Stimulated activated CD4-positive, alpha-beta T cell treated with anti-CD3 and anti-CD28 coated beads, Interleukin-1b, Interleukin-23, amount 100 ng/mL, for 4 hours (primary cell): ENCODE measurements at places on chromosomes 4 and X.

GRCh38 chrX:134388161-134389109 is 71.5 kb upstream of the HPRT1 start:
- DNase-seq, result no peak

GRCh38 chr4:26050212-26050643 is 136.2 kb downstream of the SMIM20 start:
- DNase-seq, result no peak

DNA sequence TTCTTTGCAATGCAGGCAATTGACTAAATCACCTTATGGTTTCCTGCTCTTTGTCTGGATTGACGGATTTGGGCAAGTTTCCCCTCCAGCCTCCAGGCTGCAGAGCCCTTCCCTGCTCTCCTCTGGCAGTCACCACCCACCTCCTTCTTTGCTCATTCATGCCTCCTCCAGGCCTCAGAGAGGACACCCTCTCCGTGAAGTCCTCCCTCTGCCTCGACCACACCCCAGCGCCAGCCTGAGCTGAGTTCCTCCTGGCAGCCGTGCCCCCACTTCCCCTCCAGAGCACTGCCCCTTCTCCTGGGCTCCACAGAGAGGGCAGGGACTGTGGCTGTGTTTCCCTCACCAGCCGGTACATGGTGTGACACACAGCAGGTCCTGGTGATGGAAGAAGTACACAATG is 53.7 kb downstream of the DCTD start:
- DNase-seq, result no peak

- DNase-seq, result no peak
These were observed 111.2 kb upstream of the RAPGEF2 start for GRCh38 chr4:158991534-158992155.

GRCh38 chr4:32440391-32440790 is 1720.2 kb downstream of the PCDH7 start:
- no peak for DNase-seq

DNA sequence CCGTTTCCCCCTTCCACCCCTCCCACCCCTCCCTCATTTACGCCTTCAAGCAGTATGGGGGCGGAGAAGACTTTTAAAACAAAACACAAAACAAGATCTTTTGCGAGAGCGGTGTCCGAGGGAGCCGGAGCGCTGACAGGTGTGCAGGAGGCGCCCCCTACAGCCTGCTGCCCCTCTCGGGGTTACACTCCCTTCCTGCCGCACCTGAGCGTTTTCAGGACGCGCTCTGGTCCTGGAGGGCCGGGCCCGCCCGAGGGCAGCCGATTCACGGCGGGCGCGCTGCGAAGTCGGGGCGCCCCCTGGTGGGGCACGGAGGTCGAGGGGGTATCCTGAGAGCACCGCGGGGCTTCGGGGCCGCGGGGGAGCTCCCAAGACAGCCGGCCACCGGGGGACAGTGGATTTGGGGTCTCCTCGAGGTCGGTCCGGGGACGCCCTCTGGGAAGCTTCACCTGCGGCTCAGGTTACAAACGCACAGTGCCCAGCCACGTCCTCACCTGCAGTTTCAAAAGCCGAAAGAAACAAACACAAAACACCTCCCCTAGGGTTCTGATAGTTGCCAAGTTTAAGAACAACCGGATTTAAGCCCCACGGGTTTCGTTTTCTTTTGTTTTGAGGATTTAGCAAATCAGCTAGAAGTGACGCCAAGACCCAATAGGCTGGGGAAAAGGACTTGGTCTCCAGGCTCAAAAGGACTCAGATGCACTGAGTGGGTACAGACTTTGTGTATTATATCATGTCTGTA is 8.0 kb upstream of the NEUROG2 start:
- peak; percentile 71 for DNase-seq

DNA sequence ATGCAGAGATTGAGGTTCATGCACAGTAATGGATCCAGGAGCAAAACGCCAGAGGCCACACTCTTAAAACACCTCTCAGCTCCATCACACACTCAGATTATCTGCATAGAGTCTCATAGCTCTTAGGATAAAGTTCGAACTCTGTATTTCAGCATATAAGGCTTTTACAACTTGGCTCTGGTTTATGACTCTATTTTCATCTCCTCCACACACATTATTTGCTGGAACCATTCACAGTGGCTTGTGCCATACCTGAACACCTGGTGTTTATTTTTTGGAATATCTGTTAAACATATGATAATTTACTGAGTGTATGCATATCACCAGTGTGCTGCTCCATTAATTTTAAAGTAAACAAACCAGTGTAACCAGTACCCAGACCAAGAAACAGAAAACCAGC is 27.2 kb downstream of the RASL11B start:
- DNase-seq, result no peak

DNA sequence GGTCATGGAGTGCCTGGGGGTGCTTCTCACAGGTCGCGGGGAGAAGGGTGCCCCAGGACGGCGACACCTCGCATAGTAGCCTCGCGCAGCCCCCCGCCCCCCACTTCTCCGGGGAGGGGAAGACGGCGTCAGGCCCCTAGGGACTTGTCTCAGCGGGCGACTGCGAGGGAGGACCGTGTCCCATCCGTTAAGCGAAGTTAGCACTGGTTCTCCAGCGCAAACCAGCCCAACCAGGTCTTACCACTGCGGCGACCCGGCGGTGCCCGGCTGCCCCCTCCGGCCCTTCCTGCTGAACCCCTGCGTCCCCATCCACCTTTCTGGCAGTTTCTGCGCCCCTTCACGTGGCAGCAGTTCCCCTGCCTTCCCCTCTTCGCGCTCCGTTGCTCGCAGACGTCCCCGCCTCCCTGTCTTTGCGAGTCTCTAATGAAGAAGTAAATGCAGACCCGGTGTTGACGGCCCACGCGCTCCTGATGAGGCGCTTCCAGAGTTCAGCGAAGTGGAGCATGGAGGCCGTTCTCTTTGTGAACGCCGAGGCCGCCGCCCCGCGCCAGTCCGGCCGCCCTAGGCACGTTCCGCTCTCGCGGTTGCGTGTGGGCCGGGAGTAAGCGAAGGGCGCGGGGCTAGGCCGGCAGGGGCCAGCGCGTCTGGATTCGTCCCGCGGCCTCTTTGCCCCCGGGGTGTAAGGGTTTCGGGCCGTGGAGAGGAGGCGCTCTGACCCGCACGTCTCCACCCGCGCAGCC is 3.0 kb downstream of the SLIT2 start:
- no peak for DNase-seq

DNA sequence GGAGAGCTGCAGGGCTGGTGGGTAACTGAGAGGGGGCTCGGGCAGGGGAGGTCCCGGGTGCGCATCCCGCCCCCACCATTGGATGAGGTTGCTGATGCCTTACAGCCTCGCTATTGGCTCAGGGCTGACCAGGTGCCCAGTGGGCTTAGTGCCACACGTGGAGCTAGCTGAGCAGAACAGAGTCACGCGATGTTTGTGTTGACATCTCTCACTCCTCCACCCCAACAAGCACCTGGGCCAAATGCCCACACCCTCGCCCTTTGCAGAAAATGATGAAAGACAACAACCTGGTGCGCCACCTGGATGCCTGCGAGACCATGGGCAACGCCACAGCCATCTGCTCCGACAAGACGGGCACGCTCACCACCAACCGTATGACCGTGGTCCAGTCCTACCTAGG is 31.8 kb downstream of the ATP2B3 start:
- DNase-seq, result no peak

GRCh38 chr4:3198906-3199305 is 50.1 kb upstream of the MSANTD1 start:
- DNase-seq, result no peak

- DNase-seq, result no peak
These were observed 75.7 kb downstream of the ANKRD50 start for GRCh38 chr4:124636788-124637187.

DNA sequence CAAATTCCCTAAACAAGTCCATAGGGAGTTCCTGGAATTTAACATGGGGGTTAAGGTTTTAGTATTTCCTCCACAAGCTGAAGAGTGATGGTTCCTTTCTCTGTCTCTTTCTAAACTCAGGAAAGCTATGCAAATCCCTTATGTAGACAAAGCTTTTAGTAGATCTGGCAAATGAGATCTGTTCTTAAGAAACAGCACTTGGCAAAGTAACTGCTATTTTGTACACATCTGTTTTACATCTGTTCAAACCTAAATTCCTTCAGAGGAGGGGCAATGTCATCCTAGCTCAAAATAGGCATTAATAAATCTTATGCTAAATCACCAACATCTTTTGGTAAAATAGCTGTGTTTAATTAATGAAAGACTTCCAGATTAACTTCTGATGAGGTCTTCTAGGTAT is 137.8 kb upstream of the TBC1D9 start:
- no peak for DNase-seq

- no peak for DNase-seq
These were observed 30.5 kb upstream of the COL25A1 start for GRCh38 chr4:109332926-109333464.

- DNase-seq, result no peak
These were observed 11.0 kb upstream of the CXCL2 start for GRCh38 chr4:74109870-74110605.

DNA sequence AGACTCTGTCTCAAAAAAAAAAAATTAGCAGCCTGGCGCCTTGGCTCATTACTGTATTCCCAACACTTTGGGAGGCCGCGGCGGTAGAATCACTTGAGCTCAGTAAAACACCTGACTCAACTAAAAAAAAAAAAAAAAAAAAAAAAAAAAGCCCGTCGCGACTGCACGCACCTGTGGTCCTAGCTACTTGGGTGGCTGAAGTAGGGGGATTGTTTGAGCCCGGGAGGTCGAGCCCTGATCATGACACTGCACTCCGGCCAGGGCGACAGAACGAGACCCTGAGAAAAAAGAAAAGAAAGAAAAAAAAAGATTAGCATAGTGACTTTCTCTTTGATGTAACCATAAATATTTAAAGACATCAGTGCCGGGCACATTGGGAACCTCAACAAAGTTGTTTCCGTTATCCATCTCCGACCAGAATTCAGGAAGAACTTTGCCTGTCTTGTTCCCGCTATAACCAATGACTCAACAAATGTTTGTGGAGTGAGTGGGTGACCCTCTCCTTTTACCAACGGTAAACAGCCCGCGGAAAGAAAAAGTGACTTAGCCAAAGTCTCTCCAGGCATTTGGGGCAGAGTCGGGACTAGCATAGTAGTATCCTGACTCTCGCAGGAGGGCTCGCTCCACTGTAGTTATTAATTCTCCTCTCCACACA is 553 bp upstream of the MED28 start:
- DNase-seq, result peak; percentile 4

GRCh38 chrX:8867406-8867805 is 66.2 kb upstream of the FAM9A start:
- DNase-seq, result no peak

GRCh38 chr4:18935659-18936345 is 914.2 kb upstream of the LCORL start:
- DNase-seq, result no peak

DNA sequence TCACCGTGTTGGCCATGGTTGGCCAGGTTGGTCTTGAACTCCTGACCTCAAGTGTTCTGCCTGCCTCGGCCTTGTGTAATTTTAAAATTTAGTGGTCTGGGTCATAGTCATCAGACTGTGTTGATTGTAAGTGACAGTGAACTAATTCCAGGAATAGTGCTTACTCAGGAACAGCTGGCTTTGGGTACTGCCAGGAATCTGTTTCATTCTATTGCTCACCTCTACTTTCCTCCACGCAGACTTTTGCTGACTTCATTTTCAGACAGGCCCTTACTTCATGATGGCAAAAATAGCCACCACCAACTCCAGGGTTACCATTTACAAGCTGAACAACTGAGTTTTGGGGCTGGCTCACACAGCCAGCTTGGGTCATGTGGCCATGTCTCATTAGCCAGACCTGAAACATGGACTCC is 54.6 kb downstream of the FNIP2 start:
- no peak for DNase-seq

GRCh38 chrX:154512879-154513553 is 3.0 kb downstream of the FAM3A start:
- no peak for DNase-seq

DNA sequence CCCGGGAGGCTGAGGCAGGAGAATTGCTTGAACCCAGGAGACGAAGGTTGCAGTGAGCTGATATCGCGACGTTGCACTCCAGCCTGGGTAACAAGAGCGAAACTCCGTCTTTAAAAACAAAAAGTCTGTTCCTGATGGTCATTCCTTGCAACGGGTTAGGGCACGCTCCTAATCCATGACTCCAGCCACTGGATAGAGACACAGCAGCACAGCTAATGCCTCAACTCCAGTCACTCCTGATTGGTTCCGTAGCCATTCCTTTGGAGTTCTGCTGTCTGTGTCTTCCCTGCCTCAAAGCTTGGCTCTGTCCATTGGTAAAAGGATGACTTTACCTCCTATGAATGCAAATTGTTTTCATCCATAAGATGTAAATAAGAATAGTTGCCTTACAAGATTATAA is 44.3 kb upstream of the FAM9A start:
- no peak for DNase-seq

DNA sequence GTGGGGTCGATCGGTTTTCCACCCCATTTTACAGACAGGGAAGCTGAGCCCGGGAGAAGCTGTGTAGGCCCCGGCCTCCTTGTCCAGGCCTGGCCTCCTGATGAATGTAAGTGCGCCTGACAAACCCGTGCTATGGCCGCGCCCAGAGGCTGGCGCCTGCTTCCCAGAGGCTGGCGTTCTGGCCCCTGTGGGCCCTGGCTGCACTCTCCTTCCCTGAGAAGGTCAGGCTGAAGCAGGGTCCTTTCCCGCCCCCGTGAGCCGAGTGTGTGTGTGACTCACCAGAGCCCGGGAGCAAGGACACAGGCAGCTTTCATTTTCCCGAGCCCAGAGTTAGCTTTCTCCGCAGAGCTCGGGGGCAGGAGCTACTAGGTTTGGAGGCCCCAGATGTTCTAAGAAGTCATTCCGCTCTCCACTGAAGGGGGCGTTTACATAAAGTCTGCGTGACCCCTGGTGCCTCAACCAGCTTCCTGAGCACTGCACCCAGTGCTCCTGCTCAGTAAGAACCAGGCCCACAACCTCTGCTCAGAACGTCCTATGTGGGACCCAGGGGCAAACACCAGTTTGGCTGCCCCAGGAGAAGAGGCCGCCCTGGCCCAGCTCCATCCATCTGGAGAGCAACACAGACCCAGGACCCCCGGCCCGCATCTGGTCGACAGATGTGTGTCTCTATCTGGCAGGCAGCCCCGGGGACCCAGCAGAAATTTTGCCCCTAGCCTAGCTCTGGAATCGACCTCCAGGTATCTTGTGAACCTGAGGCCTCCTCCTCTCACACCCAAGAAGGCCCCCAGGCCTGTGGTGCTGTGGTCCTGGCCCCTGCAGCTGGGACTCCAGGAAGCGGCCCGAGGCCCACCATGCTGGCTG is 13.6 kb downstream of the UVSSA start:
- DNase-seq, result no peak

DNA sequence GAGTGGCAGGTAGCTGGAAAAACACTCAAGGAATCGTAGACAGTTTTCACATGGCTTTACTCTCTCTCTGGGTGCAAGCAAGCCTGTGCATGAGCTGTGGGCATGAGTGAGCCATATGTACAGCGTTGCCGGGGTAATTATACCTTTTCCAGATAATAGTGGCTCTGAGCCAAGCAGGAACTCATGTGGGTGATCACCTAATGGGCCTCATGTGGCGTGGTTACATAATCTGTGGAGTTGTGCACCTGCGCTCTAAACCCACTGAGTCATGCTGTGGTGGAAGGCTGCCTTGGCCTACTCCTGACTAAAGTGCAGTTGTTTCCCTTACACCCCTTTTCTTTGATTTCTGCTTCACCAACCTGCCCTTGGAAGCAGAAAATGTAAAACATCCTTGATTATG is 1564.5 kb upstream of the PCDH10 start:
- DNase-seq, result no peak

GRCh38 chrX:132463411-132463810 is 25.4 kb downstream of the MBNL3 start:
- DNase-seq, result no peak

GRCh38 chr4:78749258-78749971 is 26.7 kb upstream of the BMP2K start:
- no peak for DNase-seq

- no peak for DNase-seq
These were observed 95.4 kb upstream of the MYOZ2 start for GRCh38 chr4:119040261-119040660.

- no peak for DNase-seq
These were observed 3.4 kb downstream of the TEX13B start for GRCh38 chrX:107978707-107979307.
